ENCODE measurements at places on chromosomes 2 and 18. TPM values are rescaled to one million over a fixed set of nuclear protein-coding genes. Genes with fewer than 3 reads are reported as not detected.

GRCh38 chr18:57352761-57353136 lies 392 bp downstream of the ST8SIA3 start:
- no peak for DNase-seq

The SULT1C2 gene
- not detected for total RNA-seq

GRCh38 chr2:234348081-234348480 lies 148.8 kb downstream of the ARL4C start:
- DNase-seq, result no peak

The STEAP3 gene
- 34.5 TPM for total RNA-seq

The TMEM178A gene
- 29.5 TPM for total RNA-seq

DNA sequence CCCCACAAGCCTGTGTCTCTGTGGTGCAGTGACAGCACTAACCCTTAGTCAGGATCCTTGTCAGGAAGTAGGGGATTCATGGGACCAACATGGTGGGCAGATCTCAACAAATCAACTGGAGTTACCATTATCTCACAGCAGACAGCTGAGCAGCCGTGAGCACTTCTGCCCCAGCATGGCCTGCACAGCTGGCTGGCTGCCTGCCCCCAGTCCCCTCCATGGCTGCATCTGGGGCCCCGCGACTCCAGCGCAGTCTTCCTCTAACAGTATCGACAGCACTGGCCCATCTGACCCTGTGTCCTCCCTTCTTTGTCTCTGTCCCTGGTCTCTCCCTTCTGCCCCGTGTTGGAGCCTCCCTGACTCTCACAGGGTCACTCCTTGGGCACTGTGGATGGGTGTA lies 4.7 kb upstream of the ADCY3 start:
- no peak for DNase-seq

GRCh38 chr18:79680100-79680879 lies 687 bp downstream of the CTDP1 start:
- DNase-seq, result no peak
